Renal cortical epithelial cell (primary cell): ENCODE measurements at places on chromosomes 6 and 20.

GRCh38 chr6:78089531-78089930 lies 436.7 kb downstream of the MEI4 start:
- DNase-seq: no peak

GRCh38 chr20:5735845-5736510 lies 14.2 kb upstream of the SHLD1 start:
- DNase-seq: no peak

DNA sequence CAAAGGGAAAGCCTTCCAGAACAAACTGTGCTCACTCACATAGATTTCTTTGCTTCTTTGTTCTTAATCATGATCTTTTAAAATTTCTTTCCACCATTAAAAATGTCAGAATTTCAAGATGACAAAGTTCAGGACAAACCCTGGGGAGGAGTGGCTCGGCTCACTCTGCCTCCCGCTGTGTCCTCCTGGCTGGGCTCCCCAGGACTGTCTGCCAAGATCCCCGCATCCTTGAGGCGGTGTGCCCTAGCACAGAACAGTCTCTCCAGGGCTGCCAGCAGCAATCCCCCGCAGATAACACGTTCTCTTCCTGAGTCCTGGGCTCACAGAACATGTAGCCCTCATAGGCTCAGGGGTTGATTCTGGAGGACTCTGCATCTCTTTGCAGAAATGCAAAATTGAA lies 98.4 kb upstream of the KCNG1 start:
- DNase-seq: no peak

DNA sequence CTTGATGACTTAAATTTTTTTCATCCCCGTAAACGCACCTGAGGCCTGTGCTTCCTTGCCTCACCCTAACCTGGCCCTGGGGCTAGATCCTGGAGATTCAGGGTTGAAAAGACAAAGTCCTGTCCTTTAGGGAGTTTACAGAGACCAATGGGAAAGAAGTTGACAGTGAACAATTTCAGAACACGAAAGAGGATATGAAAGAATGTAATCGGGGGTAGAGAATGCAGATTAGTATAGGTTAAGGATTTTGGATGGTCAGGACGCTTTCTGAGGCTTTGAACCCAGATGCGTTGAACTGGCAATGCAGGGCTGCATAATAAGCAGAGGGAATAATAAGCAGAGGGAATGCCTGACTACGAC lies 1.7 kb upstream of the FBXO5 start:
- DNase-seq: no peak

GRCh38 chr20:33830371-33830770 lies 19.2 kb downstream of the CHMP4B start:
- DNase-seq: no peak

DNA sequence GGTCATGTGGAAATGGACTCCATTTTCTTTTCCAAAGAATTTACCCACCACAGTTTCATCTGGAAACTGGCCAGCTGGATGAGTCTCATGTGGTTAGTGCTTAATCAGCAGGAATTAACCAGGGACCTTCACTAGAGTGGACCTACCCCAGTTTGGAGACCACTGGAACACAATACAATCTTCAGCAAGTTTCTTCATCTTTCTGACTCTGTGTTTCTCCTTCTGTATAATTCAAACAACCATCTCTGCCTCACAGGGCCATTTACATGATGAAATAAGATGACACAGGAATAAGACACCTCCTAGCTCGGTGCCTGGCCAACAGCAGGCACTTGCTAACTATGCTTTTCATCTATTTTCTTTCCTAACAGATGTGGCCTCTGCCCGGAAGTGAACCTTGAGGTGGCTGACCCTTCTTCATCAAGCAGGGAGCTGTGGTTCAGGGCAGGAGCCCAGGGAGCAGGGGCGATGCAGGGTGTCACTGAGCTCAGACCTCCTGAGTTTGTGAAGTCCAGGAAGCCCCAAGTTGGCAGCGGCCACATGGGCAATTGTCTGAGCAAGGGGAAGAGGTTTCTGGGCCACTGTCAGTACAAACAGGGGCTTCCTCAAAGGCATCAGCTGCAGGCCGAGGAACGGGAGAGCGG lies 98.8 kb downstream of the SOD2 start:
- DNase-seq: peak; percentile 91

DNA sequence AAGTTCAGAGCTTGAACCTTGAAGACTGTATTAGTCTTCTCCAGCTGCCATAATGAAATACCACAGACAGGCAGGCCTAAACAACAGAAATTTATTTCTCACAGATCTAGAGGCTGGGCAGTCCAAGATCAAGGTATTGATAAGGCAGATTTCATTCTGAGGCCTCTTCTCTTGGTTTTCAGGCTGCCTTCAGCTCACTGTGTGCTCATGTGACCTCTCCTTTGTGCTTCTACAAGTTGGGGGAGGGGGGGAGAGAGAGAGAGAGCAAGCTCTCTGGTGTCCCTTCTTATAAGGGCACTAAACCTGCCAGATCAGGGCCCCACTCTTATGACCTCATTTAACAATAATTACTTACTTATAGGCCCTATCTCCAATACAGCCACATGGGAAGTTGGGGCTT lies 102.6 kb upstream of the RSPO3 start:
- no peak for DNase-seq

DNA sequence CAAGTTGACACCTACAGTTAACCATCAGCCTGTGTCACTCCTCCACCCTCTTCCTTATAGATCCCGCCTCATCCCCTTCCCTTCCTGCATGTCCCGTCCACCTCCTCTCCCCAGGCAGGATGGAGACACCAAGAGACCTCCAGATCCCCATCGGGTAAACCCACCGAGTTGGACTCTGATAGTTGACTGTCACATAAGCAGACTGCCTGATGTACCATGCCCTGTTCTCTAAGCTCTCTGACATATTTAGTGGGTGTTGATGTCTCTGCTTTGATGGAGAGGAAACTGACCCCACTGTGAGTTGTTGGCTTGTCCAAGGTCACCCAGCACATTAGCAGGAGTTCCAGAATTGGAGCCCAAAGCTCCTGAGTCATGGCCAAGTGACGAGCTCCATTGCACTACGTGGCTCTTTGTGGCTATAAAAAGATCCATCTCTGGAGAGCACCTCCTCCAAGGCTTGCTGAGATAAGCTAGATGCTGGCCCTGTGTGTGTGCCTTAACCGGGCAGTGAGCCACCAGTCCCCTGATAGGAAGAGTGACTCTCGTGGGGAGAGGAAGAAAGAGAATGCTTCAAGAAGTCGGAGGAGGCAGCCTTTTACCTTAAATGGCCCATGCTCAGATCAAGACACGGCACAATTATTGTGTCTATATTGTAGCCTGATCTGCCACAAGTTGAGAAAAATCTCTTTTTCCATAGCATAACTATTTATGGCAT lies 236.0 kb upstream of the ECI2 start:
- DNase-seq: no peak

GRCh38 chr6:12058172-12058961 lies 46.3 kb downstream of the HIVEP1 start:
- no peak for DNase-seq

DNA sequence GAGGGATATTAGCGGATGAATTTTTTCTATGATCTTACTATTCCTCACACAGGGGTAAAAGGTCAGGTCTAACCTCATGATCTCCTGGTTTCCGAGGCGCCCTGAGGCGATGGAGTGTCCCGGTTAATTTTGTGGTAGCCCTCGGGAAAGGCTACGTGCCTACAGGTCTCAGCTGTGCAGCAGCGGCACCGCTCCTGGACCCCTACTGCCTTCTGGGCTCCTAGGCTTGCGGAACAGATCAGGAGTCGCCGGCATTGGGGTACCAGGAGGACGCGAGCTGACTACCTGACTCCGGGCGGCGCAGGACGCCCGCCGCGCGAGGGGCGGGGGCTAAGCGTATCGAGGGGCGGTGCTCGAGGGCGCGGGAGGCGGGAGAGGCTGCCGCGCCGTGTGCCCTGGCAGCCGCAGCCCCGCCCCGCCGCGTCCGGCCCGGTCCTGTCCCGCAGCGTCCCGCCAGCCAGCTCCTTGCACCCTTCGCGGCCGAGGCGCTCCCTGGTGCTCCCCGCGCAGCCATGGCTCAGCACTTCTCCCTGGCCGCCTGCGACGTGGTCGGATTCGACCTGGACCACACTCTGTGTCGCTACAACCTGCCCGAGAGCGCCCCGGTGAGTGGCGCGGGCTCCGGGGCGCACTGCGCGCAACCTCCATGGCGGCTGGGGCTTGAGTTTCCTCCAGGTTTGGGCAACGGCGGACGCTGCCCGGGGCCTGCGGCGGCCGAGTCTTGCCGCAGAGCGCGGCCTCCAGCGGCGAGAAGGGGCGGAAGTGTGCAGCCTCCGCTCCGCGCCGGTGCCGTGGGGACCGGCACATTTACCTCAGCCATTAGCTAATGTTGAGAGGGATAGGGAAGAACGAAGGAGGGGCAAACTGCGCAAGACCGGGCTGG lies at the start of gene NT5DC1:
Gene NT5DC1 (plus strand): TSS at position 435 of the 883 bp plus-strand sequence. CDS start 78 bp downstream, at position 513.
- DNase-seq: peak; percentile 54

GRCh38 chr20:49909499-49910339 lies 5.6 kb downstream of the SPATA2 start:
- no peak for DNase-seq

DNA sequence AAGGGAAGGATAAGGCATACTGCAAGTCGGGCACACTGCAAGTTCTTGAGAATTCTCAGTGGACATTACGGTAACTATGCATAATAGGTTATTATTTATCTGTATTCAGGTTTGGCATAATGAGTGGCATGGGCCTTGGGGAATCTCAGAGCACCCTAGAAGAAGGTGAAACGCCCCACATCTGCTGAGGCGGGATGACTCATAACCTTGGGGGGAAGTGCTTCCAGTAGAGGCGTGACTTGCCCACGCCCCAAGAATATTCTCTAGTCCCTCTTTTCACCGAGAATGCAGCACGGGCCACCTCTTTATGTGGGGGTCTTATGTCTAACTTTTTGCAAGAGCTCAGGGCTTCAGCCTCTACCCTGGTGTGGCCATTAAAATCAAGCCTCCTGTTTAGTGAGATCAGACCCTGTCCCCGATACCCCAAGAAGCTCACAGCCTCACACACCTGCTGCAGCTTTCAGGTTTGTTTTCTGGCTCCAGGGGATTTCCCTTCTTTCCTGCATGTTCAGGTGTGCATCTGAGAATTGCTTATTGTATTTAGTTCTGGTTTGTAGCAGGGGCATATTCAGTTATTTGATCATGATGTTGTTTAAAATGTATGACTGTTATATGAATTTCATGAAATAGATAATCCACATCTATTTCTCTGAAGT lies 19.1 kb downstream of the ZFP64 start:
- no peak for DNase-seq

GRCh38 chr6:126784161-126784790 lies 334.2 kb upstream of the RSPO3 start:
- no peak for DNase-seq
